ENCODE measurements at places on chromosomes 7 and 10. TPM values are rescaled to one million over a fixed set of nuclear protein-coding genes. Genes with fewer than 3 reads are reported as not detected.
A peak's percentile ranks its signal among the peaks of the same experiment; 100 is the strongest.

ARHGEF35 gene
- total RNA-seq, result 3.8 TPM

DNA sequence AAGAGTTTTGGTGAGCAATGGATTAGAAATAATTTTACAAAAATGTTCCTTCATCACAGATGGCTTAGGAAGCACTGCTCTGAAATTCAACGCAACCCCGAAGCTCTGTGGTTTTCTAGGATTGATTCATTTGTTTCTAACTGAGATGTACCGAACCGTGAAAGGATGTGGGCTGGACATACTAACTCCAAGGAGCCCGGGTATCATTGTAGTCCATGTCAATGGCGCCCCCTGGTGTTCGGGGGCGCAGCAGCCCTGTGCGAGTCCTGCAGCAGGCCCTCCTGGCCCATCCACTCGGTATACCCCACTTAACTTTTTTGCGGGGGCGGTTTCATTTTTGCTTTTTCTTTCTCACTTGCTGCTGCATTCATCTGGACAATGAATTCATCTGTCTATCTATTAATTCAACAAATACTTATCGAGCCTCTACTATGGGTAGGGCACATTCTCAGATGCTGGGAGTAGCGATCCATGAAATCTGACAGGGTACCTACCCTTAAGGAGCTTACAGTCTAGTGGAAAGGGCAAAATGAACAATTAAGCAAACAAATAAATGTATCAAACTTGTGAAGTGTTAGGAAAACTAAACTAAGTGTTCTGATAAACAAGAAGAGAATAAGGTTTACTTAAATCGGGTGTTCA, 25.2 kb upstream of the ITPRID1 start:
- no peak overlapping the region for H3K4me3 ChIP-seq
- H3K4me1 ChIP-seq, result no peaks in the 10 kb centered on the region
- no peak overlapping the region for H3K27ac ChIP-seq
- peak; percentile 70 for DNase-seq
- H3K36me3 ChIP-seq, result no peaks in the 10 kb centered on the region
- H3K27me3 ChIP-seq, result no peaks in the 10 kb centered on the region

DNA sequence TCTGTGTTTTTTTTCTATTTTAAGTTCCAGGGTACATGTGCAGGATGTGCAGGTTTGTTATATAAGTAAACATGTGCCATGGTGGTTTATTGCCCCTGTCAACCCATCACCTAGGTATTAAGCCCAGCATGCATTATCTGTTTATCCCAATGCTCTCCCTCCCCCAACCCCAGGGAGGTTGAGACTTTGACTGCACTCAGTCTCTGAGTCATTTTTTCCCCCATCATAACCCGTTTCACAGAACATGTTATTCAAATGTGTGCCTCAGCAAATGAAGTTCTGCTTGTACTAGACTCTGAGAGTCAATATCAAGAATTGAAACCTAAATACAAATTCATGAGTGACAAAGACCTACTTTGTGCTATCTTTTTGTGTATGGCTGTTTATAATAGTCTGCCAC, 70.0 kb upstream of the CYP26C1 start:
- H3K27ac ChIP-seq, result no peak overlapping the region
- H3K4me1 ChIP-seq, result no peaks in the 10 kb centered on the region
- no peak for DNase-seq
- no peaks in the 10 kb centered on the region for H3K27me3 ChIP-seq
- no peaks in the 10 kb centered on the region for H3K36me3 ChIP-seq
- H3K4me3 ChIP-seq, result no peak overlapping the region

LUC7L2 gene
- total RNA-seq, result 37.1 TPM

GBX1 gene
- total RNA-seq, result not detected

- no peak overlapping the region for H3K4me3 ChIP-seq
- no peaks in the 10 kb centered on the region for H3K27me3 ChIP-seq
- peaks cover 2% of the 10 kb centered on the region for H3K4me1 ChIP-seq
These were observed 107.3 kb downstream of the LRRN3 start for GRCh38 chr7:111198255-111198654.

- H3K27ac ChIP-seq, result no peak overlapping the region
- DNase-seq, result no peak
- no peaks in the 10 kb centered on the region for H3K36me3 ChIP-seq
- no peak overlapping the region for H3K4me3 ChIP-seq
- no peaks in the 10 kb centered on the region for H3K27me3 ChIP-seq
These were observed 31.1 kb downstream of the RELN start for GRCh38 chr7:103958284-103958818.

ELN gene
- 7.4 TPM for total RNA-seq

DNA sequence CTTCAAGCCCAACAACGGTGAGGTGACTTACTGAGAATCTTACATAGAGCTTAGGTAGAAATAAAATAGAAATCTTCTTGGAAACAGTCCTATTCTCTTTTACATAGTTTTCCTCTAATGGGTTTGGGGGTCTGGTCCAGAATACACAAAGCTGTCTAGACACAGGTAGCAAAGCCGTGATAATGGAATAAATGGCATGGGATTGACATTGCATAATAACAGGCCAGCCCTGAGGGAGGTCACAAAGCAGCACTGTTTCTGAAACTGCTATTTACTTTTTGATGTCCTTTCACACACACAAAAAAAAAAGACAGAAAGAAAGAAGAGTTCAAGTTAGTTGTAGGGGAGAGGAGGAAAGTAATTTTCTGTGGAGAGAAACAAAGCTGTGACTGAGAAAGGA, 364.8 kb upstream of the SORCS1 start:
- no peaks in the 10 kb centered on the region for H3K36me3 ChIP-seq
- no peaks in the 10 kb centered on the region for H3K27me3 ChIP-seq
- no peak overlapping the region for H3K27ac ChIP-seq
- no peak overlapping the region for H3K4me3 ChIP-seq
- H3K4me1 ChIP-seq, result no peaks in the 10 kb centered on the region

GRCh38 chr7:120949393-120949911, 1.1 kb upstream of the ING3 start:
- H3K4me1 ChIP-seq, result peaks cover 8% of the 10 kb centered on the region
- no peak overlapping the region for H3K27ac ChIP-seq
- no peaks in the 10 kb centered on the region for H3K27me3 ChIP-seq
- no peaks in the 10 kb centered on the region for H3K36me3 ChIP-seq

MEOX2 gene
- 0.14 TPM for total RNA-seq

DNA sequence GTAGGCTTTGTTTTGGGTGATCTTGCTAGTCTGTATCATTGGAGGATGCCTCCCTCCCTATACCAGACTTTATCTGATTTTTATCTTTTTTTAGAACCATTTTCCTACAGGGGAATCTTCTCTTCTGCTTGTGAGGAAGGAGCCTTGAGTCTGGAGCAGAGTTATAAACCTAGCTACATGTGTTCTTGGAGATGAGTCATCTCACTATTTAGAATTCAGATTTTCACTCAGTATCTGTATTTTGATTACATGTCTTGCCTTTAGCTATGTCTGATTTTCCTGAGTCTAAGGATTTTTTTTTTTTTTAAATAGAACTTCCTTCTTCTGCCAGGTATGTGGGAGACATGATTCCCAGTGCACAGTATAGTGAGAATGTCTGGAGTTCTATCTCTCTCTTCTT, 211.6 kb upstream of the MBL2 start:
- DNase-seq, result no peak
- H3K27me3 ChIP-seq, result no peaks in the 10 kb centered on the region
- H3K36me3 ChIP-seq, result no peaks in the 10 kb centered on the region
- H3K27ac ChIP-seq, result no peak overlapping the region
- no peaks in the 10 kb centered on the region for H3K4me1 ChIP-seq

GRCh38 chr7:106283831-106284713, 711 bp downstream of the NAMPT start:
- H3K27me3 ChIP-seq, result no peaks in the 10 kb centered on the region
- peak overlapping the region; percentile 96 for H3K27ac ChIP-seq
- DNase-seq, result peak; percentile 71
- H3K4me1 ChIP-seq, result no peaks in the 10 kb centered on the region

DNA sequence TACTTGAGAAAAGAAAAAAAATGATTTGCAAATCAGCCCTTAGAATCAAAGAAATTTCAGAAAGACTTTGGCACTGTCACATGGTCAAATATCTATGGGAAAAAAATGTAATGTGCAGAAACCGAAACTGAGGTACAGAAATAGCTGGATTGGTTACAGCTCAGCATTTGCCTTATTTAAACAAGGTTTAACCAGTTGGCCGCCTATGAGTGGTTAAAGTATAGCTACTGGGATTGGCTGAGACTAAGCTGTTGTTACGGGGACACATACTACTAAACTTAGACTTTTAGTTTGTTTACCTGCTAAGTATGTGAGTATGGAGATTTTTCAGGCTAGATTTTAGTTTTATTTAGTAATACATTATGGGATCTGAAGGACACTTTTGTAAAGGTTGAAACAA, 38.6 kb downstream of the SFTPD start:
- H3K4me3 ChIP-seq, result no peak overlapping the region
- peak overlapping the region; percentile 34 for H3K27ac ChIP-seq
- H3K4me1 ChIP-seq, result peaks cover 20% of the 10 kb centered on the region
- H3K27me3 ChIP-seq, result no peaks in the 10 kb centered on the region

- DNase-seq, result no peak
- no peaks in the 10 kb centered on the region for H3K27me3 ChIP-seq
- H3K4me3 ChIP-seq, result no peak overlapping the region
- H3K4me1 ChIP-seq, result no peaks in the 10 kb centered on the region
These were observed 51.1 kb downstream of the DPYSL4 start for GRCh38 chr10:132237871-132238270.

GRCh38 chr7:148487912-148488311, 102.7 kb upstream of the C7orf33 start:
- H3K4me1 ChIP-seq, result peaks cover 6% of the 10 kb centered on the region
- no peaks in the 10 kb centered on the region for H3K36me3 ChIP-seq
- no peak overlapping the region for H3K4me3 ChIP-seq
- H3K27me3 ChIP-seq, result no peaks in the 10 kb centered on the region
- no peak overlapping the region for H3K27ac ChIP-seq

DNA sequence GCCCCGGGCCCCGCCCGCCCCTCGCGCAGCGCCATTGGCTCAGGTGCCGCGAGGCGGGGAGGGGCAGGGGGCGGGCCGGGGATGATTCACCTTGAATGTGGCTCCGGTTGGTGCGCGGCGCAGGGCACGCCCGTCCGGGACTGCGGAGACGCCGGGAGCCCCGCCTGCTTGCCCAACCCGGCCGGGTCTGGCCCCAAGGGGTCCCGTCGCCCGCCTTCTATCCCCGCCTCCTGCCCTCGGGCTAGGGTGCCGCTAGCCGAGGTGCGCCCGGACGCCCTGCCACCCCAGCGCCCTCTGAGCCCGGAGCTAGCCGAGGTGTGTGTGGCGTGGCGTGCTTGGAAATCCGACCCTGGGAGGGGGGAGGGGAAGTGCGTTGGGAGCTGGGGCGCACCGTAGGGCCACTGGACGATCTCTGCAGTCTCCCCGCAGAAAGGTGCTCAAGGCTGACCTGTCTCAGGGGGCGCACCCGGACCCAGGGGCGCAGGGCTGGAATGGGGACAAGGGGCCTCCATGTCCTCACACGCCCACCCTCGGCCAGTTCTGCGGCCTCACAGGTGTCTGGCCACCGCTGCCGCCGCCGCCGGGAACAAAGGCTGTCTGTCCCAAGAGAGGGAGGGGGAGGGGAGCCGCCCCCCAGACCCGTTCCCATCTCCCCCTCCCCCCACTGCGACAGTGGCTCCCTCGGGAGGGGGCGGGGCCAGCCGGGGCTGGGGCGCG, 168.9 kb downstream of the NRF1 start:
- DNase-seq, result no peak
- H3K4me3 ChIP-seq, result peak overlapping the region; percentile 39
- peaks cover 73% of the 10 kb centered on the region for H3K27me3 ChIP-seq
- H3K4me1 ChIP-seq, result no peaks in the 10 kb centered on the region

Measured in right lobe of liver (tissue), 6 donors.